ENCODE measurements at places on chromosomes 12 and 14.

DNA sequence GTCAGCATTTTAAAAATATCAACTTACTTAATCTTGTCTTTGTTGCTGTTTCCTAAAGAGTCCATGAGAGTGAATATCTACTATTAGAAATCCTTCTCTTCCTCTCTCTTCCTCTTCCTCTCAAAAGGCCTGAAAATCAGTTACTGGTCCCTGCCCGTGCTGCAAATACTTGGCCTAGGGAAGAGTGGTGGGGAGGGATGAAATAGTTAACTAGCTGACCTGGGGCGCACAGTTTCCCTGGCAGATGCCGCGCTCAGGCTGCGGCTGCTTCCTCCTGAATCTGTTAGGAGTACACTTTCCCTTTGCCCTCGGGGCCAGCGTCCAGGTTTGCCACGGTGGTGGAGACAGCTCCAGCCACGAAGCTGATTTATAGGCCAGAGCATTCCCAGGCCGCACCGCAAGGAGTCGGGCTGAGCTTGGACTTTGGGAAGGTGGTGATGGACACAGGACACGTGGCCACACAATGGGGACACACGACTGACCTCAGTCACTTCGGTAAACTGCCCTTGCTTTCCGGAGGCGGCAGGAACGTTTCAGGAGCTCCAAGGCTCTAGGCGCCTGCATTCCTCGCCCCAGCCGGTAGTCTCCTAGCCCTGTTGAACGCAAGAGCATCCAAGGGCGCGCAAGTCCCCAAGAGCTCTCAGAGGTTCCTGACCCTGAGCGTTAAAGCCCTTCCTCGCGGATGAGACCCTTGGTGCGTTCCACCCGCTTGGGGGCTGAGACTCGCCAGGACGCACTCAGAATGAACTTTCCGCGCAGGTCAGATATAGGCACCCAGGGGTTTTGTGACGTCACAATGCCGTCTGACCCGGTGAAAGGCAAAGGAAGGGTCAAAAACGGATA, 7.1 kb upstream of the ASCL1 start:
- no peak for DNase-seq

DNA sequence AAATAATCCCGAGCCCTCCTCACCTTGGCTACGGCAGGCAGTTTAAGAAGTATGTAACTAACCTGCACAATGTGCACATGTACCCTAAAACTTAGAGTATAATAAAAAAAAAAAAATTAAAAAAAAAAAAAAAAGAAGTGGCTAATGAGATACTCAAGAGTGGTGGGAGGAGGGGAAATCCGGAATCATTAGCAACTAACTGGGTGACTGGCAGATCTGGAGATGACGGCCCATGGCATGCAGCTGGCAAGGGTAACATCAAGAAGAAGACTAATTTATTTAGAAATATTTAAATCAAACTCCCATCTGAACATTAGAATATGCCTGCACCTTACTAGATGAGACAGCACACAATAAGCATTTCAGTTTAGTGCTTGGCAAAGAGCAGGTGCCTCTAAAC, 52.3 kb upstream of the TMCC3 start:
- no peak for DNase-seq

DNA sequence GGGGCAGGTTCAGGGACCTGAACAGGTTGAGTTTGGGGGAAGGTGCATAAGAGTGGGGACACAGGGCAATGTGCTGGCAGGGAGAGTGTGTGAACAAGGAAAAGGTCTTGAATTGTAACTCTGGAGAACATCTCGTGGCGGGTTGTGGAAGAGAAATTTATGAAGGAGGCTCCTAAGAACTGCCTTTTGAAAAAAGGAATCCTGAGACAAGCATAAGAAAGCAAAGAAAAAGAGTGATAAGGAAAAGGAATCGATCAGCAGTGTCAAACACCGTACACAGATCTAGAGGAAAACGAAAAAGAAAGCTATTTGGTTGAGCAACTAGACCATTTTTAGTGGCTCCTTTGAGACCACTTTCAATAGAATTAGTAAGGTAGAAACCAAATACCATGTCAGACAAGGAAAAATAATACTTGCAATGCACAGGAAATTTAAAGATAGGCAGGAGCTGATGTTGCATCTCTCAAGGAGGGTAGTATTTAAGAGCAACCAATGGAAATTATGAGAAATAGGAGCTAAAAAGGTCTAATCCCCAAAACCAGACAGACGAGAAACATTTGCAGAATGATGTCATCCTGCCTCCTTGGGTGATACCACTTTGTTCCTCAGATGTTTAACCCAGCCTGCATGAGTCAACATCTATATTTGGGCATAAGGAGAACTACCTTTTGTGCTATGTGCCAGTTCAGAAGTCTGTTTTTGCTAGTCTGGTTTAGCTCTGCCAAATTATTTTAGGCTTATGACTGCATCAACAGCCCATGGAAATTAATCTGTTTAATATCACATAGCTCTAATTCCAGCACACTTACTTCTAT, 64.5 kb upstream of the STK38L start:
- no peak for DNase-seq

- DNase-seq, result no peak
These were observed 4.6 kb downstream of the APPL2 start for GRCh38 chr12:105231396-105231795.

- no peak for DNase-seq
These were observed 66.7 kb downstream of the ZFP36L1 start for GRCh38 chr14:68726093-68726695.

DNA sequence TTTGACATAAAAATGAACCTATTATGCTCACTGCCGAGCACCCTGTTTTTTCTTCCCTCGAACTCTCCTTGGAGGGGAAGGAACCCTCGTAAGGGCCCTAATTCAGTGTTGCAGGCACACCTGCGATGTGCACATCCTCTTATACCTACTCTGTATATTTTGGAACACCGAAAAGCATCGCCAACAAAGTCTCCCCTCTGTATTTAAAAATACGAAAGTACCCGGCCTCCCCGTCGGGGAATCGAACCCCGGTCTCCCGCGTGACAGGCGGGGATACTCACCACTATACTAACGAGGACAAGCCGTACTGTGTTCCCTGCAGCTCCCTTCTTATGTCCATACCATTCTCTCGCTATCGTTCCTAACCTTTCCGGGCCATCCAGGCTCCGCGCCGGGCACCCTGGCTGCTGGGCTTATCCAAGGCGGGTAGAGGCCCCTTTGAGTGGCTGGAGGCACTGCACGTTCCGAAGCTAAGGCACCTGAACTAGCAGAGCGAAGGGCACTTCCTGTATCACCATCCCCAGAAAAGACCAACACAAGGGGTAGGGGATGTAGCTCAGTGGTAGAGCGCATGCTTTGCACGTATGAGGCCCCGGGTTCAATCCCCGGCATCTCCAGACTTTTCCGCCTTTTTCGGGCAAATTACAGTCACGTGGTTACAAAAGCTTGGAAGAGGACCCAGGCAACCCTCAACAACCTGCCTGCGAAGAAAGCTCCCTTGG, 25.1 kb upstream of the UBC start:
- DNase-seq, result peak; percentile 97

- no peak for DNase-seq
These were observed 778 bp downstream of the SLC8B1 start for GRCh38 chr12:113333877-113334785.

DNA sequence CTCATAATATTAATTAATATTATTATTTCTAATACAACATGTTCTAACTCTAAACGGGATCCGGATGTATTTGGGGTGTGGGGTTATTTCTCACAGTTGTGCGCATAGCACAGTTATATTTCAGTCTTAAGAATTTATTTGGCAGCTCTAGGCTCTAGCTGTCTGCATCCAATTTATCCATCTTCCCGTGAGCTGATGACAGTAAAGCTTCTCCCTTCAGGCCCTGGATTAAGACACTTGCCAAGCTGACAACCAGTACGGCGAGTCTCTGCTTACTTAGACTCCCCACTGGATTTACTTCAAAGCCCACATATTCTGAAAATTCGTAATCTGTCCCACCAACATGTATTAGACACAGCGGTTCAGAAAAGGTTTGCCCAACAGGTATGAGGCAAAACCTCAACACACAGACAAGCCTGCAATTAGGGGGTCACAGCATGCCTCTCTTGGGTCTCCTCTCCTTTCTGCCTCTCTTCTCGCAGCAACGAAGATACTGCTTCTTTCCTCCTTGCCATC, 232.9 kb upstream of the TMTC1 start:
- no peak for DNase-seq

DNA sequence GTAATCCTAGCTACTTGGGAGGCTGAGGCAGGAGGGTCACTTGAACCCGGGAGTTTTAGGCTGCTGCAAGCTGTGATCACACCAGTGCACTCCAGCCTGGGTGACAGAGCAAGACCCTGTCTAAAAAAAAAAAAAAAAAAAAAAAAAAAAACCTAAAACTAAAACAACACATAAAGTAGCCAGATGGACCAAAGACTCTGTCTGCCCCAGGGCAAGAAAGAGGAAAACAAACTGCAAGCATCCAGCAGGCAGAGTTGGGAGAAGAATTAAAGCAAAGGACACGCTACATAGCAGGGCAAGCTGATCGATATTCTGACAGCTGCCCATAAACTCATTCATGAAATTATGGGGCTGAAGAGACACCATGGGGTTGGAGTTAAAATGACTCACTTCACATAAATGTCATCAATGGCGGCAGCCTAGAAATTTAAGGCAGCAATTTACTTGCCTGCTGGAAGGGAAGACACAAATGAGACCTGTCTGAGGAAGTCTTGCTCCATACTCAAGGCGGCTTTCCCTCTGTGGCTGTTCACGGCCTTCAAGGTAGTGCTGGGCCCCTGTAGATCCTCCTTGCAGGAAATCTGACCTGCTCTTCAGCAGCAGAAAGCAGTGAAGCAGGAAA, 259.1 kb upstream of the FKBP4 start:
- no peak for DNase-seq

DNA sequence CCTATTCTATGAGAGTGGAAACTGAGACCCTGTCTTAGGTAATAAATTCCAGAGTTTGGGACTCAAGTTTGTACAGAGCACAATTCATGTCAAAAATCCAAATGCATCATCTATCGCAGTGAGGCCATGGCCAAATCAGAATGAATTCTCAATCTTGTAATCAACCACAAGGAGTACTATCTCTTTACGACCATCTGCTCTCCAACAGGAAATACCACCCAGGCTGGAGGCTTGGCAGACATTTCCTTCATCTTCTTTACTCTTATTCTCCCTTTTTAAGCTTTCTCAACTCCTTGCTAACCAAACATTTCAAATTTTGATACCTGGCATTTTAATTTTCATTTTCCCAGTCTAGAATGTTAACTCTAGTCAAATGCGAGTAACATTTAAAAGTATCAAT, 32.7 kb upstream of the RNU6-7 start:
- no peak for DNase-seq

Data from left forelimb (tissue), 1 donor.